ENCODE measurements at places on chromosomes 2 and 18.

DNA sequence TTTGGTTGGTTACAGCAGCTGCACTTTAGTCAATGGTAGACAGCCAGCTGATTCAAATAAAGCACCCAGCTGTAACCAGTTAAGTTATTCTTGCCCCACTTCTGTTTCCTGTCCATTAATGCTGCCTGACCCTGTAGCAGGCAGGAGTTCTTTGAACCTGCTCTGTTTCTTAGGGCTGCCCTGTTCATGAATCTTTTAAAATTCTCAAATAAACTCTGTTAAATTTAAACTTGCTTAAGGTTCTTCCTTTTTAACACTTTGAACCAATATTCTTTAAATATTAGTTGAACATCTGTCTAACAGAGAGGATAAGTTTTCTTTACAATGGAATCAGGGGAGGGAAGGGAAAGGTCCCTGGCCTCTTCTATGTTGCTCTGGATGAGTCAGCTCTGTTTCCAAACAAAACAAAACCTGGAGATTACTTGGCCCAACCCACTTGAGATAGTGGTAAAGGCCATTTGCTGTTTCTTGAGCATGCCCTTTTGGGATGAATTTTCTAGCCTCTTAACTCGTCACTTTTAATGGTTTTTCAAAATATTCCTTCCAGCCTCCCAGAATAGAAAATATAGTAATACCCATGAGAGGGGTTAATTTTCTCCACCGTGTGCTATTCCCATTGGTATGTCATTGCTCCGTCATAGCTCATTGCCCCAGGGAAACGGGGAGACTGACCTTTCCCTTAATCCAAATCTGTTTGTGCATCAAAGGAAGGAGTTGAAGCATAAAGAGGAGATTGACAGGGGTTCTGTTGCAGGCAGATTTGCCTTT lies 112.1 kb upstream of the FHL2 start:
- DNase-seq = peak; percentile 37

GRCh38 chr2:1791685-1792435 lies 47.5 kb upstream of the PXDN start:
- DNase-seq = no peak

DNA sequence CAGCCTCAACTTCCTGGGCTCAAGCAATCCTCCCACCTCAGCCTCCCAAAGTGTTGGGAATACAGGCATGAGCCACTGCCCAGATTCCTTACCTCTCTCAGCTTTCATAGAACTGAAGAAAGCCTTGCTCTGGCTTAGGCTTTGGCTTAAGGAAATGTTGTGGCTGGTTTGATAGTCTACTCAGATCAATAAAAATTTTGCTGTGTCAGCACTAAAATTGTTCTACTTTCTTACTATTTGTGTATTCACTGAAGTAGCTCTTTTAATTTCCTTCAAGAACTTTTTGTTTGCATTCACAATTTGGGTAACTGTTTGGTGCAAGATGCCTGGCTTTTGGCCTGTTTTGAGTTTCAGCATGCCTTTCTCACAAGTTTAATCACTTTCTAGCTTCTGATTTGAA lies 634.0 kb upstream of the FSHR start:
- no peak for DNase-seq

DNA sequence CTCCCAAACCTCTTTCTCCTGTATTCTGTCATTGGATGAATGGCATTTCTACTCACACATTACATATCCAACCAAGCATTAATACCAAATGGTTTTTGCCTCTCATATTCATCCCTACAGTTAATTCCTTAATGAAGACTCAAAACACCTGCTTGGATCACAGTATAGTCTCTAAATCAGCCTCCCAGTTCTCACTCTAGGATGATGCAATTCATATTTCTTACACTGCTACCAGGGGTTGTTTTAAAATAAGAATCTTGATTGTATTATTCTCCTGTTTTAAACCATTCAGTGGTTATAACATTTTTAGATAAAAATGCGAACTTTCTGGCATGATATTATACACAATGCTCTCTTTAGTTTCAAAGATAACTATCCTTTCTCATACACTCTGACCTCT lies 281.4 kb upstream of the ZEB2 start:
- DNase-seq = no peak

DNA sequence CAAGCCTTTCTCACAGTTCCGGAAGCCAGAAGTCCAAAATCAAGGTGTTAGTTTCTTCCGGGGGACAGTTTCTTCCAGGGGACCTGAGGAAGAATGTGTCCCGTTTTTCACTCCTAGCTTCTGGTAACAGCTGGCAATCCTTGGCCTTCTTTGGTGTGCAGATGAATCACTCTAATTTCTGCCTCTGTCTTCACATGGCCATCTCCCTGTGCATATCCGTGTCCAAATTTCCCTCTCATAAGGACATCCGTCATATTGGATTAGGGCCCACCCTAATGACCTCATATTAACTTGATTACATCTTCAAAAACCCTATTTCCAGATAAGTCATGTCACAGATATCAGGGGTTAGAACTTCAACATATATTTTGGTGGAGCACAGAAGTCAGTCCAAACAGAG lies 141.4 kb downstream of the ZEB2 start:
- no peak for DNase-seq

GRCh38 chr2:151971301-151972051 lies 127.4 kb downstream of the CACNB4 start:
- no peak for DNase-seq

DNA sequence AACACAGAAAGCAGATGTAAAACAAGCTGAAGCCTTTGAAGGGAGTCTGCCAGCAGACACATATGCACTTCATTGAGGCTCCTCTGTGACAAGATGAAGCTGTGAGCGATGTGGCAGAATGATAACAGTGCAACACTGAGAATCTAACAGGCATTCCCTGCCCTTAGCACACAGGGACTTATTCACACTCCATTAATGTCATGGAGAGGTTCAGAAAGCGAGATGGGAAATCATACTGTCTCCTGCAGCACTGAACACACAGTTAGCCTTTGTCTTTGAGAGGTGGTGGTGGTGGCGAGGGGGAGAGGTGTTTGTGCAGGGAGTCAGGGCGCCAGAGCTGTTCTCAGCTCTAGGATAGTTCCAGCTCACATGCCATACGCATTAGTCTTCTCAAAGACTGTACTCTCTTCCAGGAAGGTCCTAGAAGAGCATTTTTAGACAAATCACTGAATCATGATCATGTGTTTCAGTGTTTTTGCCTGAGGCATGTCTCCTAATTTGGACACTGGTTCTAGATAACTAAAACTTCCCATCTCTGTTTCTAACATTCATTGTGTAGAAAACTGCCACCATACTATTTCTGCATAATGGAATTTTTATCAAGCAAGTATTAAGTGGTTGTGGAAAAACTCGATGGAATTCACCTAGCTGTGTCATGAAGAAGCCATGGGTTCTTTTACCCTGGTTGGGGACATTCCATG lies 93.5 kb upstream of the ITGB6 start:
- no peak for DNase-seq

DNA sequence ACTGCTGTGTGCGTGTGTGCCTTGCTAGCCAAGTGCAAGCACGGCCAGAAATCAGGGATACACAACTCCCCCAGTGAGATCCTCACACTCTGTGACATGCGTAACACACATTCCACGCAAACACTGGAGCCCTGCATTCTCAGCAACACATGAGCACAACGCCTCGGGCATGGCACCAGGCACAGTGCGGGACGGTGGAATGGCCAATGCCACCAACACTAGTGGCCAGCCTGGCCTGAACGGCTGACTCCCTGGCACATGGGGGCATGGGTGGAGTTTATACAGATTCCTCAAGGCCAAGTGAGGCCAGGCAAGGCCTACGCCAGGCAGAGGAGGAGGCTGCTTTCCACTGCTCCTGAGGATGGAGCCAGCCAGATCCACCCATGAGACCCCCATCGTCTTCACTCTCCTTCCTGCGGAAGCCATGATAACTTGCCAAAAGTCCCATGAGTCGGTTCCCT lies 56.2 kb downstream of the ANKMY1 start:
- no peak for DNase-seq

GRCh38 chr2:174395969-174396630 lies 570 bp downstream of the SCRN3 start:
- no peak for DNase-seq

DNA sequence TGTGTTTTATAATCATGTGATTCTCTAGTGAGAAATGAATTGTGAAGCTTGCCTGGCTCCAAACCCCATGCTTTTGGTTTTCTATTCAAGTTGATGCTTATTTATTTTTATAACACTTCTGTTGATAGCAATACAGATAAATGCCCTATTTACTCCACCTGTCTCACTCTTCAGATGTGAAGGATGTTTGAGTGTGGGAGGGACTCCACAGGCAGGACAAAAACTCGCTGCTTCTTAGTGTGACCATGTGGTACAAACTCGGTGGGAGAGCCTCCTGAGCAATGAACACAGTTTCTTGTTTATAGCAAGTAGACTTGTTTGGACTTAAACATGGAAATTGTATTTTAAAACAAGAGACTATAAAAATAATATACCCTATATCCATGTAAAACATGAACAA lies 219.7 kb downstream of the GULP1 start:
- DNase-seq = no peak

GRCh38 chr2:216774620-216775019 lies 79.3 kb upstream of the IGFBP5 start:
- DNase-seq = peak; percentile 92

DNA sequence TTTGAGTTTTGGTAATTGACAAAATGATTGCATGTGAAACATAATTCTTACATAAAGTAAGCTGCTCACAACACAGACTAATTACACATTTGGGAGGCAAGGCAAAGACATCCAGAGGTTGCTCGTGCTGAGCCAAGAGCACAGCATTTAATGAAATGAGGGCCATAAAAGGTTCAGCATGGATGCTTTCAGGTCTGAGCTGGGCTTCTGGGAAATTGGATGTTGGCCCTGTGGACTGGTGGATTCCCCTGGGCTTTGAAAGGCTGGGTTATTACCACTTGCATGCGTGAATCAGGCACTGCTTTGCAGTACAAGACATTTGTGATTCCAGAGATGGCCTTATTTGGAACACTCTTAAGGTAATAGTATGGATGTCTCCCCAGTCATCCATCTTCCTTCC lies 533.5 kb upstream of the NRP2 start:
- DNase-seq = no peak

DNA sequence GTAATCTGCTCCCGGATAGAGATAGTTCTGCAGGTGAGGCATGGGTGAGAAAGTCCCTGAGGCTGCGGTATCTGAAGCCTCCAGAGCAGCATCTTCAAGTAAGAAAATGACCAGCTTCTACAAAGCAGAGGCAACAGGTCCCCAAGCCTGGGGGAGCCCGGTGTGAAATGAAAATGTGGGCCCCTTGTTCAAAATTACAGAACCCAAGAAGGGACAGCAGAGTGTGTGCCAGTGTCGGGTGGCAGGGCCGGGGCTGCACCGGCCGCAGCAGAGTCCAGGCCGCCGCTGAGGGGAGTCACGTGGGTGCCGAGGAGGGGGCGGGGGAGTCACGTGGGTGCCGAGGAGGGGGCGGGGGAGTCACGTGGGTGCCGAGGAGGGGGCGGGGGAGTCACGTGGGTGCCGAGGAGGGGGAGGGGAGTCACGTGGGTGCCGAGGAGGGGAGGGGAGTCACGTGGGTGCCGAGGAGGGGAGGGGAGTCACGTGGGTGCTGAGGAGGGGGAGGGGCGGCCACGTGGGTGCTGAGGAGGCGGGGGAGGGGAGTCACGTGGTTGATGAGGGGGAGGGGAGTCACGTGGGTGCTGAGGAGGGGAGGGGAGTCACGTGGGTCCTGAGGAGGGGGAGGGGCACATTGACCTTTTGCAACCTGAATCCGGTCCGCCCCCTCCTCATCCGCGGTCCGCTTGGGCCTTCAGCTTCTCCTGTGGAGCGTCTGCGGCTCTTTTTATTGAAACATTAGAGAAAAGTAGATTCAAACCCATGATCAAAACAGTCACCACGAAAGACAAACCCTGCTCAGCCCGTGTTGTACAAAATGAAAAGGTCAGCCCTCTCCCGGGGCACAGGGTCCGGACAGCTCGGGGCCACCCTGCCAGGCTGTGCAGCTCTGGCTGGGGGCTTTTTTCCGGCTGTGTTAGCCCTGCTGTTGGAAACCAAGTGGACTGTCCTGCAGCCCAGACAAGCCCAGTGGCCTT lies 10.4 kb downstream of the COLEC11 start:
- peak; percentile 76 for DNase-seq

GRCh38 chr2:149027590-149028250 lies 10.8 kb upstream of the LYPD6B start:
- DNase-seq = no peak

DNA sequence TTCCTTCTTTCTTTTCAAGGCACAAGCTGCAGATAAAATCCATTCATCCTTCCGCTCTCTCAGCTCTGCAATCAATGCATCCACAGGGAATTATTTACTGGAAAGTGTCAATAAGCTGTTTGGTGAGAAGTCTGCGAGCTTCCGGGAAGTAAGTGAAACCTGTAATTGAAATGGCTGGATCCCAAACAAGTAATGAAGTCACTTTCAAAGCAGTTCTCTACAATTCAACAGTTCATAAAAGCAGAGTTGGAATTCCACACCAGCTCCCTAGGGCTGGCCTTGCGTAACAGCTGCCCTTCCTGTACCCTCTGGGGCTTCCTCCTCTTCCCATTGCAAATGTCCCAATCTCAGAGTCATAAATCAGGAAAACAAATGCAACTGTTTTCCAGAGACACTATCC lies 9.6 kb downstream of the SERPINB2 start:
- DNase-seq = no peak

- no peak for DNase-seq
Measured at GRCh38 chr2:70460333-70460732, 93.3 kb downstream of the TGFA start.

- DNase-seq = no peak
Measured at GRCh38 chr2:47128705-47129104, 26.4 kb downstream of the STPG4 start.

- no peak for DNase-seq
Measured at GRCh38 chr2:33316328-33316727, 160.1 kb upstream of the RASGRP3 start.

- no peak for DNase-seq
Measured at GRCh38 chr2:197089655-197090054, 163.1 kb upstream of the PGAP1 start.

DNA sequence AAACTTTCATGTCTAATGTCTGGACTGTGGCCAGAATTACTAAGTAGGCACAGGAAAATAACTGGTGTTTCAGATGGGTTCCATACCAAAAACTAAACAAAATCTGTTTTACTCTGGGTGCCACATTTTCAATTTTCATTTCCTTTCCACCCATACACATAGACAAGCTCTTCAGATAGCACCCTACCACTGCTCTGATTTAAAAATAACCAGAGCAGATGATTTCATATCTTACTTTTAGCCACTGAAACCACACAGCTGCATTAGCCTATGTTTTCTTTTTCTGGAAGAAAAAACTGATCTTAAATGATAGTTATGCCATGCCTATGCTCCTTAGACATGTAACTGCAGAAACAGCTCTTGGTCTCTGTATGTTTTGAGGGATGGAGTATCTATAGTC lies 647.6 kb downstream of the CPS1 start:
- no peak for DNase-seq

Data from hepatic stellate cell (primary cell).